ENCODE measurements at places on chromosomes 13 and 19. TPM values are rescaled to one million over a fixed set of nuclear protein-coding genes. Genes with fewer than 3 reads are reported as not detected.

GRCh38 chr19:21674454-21674853, 92.9 kb downstream of the ZNF100 start:
- peaks cover 4% of the 10 kb centered on the region for H3K4me1 ChIP-seq
- H3K4me3 ChIP-seq = no peak overlapping the region
- no peaks in the 10 kb centered on the region for H3K36me3 ChIP-seq
- no peak overlapping the region for H3K27ac ChIP-seq
- no peaks in the 10 kb centered on the region for H3K27me3 ChIP-seq
- DNase-seq = no peak

- no peaks in the 10 kb centered on the region for H3K4me1 ChIP-seq
- DNase-seq = peak; percentile 80
- H3K4me3 ChIP-seq = no peak overlapping the region
- H3K27ac ChIP-seq = no peak overlapping the region
- no peaks in the 10 kb centered on the region for H3K27me3 ChIP-seq
- H3K36me3 ChIP-seq = no peaks in the 10 kb centered on the region
These were observed 5.5 kb upstream of the SAE1 start for GRCh38 chr19:47124937-47125668.

- no peak for DNase-seq
- H3K4me3 ChIP-seq = no peak overlapping the region
- H3K27ac ChIP-seq = no peak overlapping the region
- H3K4me1 ChIP-seq = peaks cover 4% of the 10 kb centered on the region
- no peaks in the 10 kb centered on the region for H3K36me3 ChIP-seq
These were observed 62.3 kb downstream of the CCDC70 start for GRCh38 chr13:51923983-51924539.

DNA sequence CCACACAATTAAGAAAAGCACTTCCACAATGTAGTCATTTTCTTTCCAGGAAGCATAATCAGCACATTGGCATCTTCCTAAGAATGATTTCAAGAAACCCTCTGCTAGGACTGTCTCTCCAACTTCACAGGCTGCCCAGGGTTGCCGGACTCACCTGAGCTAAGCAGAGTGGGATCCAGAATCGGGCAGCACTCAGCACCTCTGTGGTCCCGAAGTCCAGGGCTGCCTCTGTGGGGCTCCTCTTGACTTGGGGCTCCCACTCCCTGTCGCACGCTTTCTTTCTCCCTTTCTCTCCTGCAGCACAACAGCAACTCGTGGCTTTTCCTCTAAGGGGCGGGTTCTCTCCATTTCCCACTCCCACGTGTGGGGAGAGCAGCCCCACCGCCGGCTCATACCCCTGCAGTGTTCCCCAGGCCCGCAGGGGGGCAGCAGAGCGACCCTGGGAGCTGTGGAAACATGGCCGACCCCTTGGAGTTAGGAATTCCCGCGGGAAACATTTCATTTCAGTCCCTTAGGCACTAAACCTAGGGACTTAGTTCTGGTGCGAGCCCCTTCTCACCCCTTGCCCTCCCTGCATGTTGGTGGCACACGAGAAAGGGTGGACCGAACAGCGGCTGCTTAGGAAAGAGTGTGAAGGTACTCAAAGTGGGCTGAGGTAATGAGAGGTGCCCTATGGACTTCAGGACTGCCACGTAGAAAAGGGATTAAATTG, at the start of gene TMEM272:
TSS of gene TMEM272 (minus strand) at position 316 of the 712 bp plus-strand sequence. CDS start 6,647 bp downstream, outside the sequence.
- H3K4me3 ChIP-seq = no peak within 1 kb of the TSS
- no peaks in the 10 kb centered on the region for H3K27me3 ChIP-seq
- no peaks in the 10 kb centered on the region for H3K4me1 ChIP-seq
- no peak within 1 kb of the TSS for H3K27ac ChIP-seq

GRCh38 chr13:20685092-20685491, 18.4 kb upstream of the IL17D start:
- no peak for DNase-seq
- no peaks in the 10 kb centered on the region for H3K4me1 ChIP-seq
- no peak overlapping the region for H3K27ac ChIP-seq
- H3K4me3 ChIP-seq = no peak overlapping the region
- no peaks in the 10 kb centered on the region for H3K27me3 ChIP-seq

GRCh38 chr13:102508411-102508810, 88.4 kb upstream of the TPP2 start:
- H3K4me1 ChIP-seq = no peaks in the 10 kb centered on the region
- H3K27ac ChIP-seq = no peak overlapping the region
- no peak overlapping the region for H3K4me3 ChIP-seq
- no peak for DNase-seq
- no peaks in the 10 kb centered on the region for H3K27me3 ChIP-seq
- H3K36me3 ChIP-seq = no peaks in the 10 kb centered on the region

DNA sequence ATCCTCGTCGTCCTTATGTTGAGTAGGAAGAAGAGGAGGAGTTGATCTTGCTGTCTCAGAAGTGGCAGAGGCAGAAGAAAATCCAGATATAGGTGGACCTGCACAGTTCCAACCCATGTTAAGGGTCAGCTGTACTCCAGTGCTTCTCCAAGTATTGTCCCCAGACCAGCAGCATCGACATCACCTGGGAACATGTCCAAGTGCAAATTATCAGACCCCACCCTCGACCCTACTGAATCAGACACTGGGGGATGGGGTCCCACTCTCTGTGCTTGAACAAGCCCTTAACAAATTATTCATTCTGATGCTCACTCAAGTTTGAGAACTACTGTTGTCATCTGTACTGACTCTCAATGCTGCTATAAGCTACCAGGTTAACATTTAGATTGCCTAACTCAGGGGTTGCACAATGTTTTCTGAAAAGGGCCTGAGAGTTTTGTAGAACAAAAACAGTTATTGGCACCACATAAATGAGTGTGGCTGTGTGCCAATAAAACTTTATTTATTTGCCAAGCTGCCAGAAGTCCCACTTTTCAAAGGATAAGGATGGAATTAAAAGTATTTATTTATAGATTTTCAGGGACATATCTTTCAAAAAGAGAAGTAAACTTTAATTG, 226.7 kb upstream of the IPO5 start:
- no peak for DNase-seq
- no peak overlapping the region for H3K27ac ChIP-seq

CNFN gene
- total RNA-seq = 4.1 TPM

ZNF846 gene
- 18.2 TPM for total RNA-seq

KLF1 gene
- total RNA-seq = not detected

GRCh38 chr13:96652506-96652905, 341.8 kb downstream of the OXGR1 start:
- no peaks in the 10 kb centered on the region for H3K4me1 ChIP-seq
- H3K36me3 ChIP-seq = no peaks in the 10 kb centered on the region
- no peak overlapping the region for H3K4me3 ChIP-seq
- no peak overlapping the region for H3K27ac ChIP-seq
- H3K27me3 ChIP-seq = no peaks in the 10 kb centered on the region

MADCAM1 gene
- 2.5 TPM for total RNA-seq

EFNB2 gene
- 1.00 TPM for total RNA-seq

GRCh38 chr13:39374741-39375189, 228.2 kb downstream of the LHFPL6 start:
- no peaks in the 10 kb centered on the region for H3K4me1 ChIP-seq
- no peaks in the 10 kb centered on the region for H3K36me3 ChIP-seq
- no peak overlapping the region for H3K4me3 ChIP-seq
- H3K27me3 ChIP-seq = no peaks in the 10 kb centered on the region
- H3K27ac ChIP-seq = no peak overlapping the region
- no peak for DNase-seq

DNA sequence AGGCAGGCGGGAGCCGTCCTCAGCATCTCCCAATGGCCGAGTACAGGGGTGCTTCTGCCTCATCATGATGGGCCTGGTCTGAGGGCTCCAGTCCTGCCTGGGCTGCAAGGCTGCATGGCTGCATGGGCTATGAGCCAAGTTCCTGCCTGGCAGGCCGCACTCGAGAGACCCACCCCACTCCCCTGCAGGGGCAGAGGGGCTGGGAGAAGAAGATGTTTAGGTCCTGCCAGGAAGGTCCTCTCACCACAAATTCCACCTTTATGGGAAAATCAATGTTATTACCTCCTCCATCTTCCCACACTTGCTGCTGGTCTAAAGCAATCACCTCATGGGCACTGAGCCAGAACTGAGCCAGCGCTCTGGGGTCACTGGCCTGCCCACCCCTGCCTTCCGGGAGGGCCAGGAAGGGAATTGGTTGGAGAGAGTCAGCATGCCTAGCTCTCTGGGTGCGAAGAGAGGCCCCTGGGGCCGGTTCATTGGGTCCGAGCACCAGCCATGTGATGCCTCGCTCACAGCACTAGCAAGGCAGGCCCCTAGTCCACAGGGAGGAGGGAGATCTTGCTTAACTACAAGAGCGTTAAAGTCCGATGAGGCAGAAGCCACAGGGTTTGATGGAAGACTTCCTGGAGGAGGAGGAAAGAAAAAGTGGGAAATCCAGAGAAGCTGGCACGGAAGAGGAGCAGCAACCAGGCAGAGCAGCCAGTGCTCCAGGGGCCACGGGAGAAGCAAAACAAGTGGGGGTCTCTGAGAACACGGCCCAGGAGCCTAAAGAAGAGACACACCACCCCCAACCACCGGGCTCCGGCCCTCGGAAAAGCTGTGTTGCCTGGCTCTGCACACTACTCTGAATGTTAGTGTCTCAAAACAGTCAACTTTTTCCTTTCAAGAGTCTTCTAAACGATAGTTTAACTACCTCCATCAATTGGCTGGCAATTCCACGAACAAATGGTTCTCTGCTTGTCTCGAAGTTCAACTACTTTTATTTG, 63.1 kb downstream of the CEBPG start:
- H3K27me3 ChIP-seq = no peaks in the 10 kb centered on the region
- no peak overlapping the region for H3K4me3 ChIP-seq
- no peak for DNase-seq
- H3K27ac ChIP-seq = no peak overlapping the region
- H3K4me1 ChIP-seq = no peaks in the 10 kb centered on the region

DNA sequence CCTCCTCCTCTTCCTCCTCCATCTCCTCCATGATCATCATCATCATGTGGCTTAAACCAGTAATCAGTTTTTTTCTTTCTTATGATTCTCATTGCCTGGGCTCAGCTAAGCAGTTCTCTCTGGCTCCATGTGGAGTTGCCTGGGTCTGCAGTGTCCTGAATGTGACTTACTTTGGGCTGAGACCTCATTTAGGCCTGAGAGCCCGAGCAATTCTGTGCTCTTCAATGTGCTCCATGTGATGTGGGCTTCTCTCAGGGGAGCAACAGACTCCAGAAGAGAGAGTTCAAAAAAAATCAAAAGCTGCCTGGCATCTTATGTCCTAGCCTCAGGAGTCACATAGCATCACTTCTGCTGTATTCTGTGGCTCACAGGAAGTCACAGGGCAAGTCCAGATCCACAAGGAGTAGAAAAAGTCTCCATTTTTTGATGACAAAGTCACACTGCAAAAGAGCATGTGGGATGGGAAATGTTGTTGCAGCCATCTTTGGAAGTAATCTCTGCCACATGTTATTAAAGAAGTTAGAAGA, 128.7 kb downstream of the MAB21L1 start:
- no peak for DNase-seq
- H3K27me3 ChIP-seq = no peaks in the 10 kb centered on the region
- H3K4me3 ChIP-seq = no peak overlapping the region
- H3K36me3 ChIP-seq = no peaks in the 10 kb centered on the region

DNA sequence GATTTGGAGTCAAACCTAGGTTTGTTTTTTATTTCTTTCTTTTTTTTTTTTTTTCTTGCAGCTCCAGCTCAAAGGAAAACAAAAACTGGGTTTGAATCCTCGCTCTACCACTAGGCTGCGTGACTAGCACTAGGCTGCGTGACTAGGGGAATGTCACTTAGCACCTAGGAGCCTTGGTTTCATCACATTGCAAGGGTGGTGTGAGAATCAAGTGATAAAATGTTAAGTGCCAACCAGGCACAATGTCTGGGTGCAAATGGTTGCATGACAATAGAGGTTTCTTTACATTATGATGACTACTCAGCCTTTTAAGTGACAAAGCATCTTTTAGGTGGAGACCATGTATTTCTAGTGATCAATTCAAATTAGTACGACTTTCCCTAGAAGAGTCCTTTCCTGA, 27.9 kb downstream of the RCBTB2 start:
- H3K4me1 ChIP-seq = peaks cover 40% of the 10 kb centered on the region
- DNase-seq = no peak
- no peak overlapping the region for H3K27ac ChIP-seq
- H3K4me3 ChIP-seq = no peak overlapping the region
- peaks cover 7% of the 10 kb centered on the region for H3K27me3 ChIP-seq

DNA sequence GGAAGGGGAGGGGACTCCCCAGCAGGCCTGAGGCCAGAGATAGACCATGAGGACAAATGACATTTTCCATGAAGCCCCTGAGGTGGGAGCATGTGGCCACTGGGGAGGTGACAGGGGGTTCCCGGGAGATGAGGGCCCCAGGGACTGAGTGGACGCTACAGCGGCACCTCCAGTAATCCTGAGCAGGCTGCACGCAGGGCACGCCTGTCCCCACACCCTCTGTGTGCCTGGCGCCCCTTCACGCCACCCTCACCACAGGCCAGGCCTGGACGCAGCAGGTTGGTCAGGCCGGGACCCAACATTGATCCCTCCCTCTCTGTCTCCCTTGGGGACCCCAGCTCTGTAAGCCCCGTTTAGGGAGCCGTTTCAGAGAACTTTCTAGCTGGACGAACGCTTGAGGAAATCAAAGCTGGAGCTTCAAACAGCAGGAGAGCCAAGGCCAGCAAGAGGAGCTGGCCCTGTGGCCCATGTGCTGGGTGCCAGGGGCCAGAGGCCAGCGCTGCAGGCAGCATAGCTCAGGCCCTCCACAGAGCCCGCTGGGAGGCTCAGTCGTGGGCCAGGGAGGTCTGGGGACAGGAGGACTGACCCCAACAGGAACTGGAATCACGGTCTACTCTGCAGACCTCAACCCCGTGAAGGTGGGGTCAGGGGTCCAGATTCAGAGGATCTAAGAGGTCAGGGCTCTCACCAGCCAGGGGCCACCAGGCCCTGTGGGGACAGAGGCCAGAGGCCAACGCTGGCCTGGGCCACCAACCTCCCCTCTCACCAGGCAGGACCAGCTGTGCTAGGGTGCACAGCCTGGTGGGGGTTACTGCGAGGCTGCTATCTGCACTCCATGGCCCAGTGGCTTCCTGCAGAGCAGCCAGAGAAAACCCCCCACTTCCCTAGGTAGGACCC, 14.6 kb downstream of the LSM4 start:
- no peaks in the 10 kb centered on the region for H3K36me3 ChIP-seq
- H3K27me3 ChIP-seq = no peaks in the 10 kb centered on the region
- peaks cover 41% of the 10 kb centered on the region for H3K4me1 ChIP-seq
- H3K4me3 ChIP-seq = no peak overlapping the region

RFPL4AL1 gene
- not detected for total RNA-seq

NLRP4 gene
- 0.19 TPM for total RNA-seq

APLP1 gene
- total RNA-seq = not detected

Measured in B cell (primary cell).